ENCODE measurements at places on chromosomes 11 and 22. TPM values are rescaled to one million over a fixed set of nuclear protein-coding genes. Genes with fewer than 3 reads are reported as not detected.

Gene DENND6B
- total RNA-seq, result 4.5 TPM

Gene KCTD17
- total RNA-seq, result 35.3 TPM

Gene CDC42EP2
- 46.4 TPM for total RNA-seq

Gene PTPMT1
- 166 TPM for total RNA-seq

Gene PRODH
- total RNA-seq, result 1.9 TPM

Gene CRACR2B
- 18.3 TPM for total RNA-seq

Gene BTBD18
- total RNA-seq, result not detected

Gene APOBEC3B
- total RNA-seq, result 21.1 TPM

Gene CALCA
- total RNA-seq, result 6.0 TPM

DNA sequence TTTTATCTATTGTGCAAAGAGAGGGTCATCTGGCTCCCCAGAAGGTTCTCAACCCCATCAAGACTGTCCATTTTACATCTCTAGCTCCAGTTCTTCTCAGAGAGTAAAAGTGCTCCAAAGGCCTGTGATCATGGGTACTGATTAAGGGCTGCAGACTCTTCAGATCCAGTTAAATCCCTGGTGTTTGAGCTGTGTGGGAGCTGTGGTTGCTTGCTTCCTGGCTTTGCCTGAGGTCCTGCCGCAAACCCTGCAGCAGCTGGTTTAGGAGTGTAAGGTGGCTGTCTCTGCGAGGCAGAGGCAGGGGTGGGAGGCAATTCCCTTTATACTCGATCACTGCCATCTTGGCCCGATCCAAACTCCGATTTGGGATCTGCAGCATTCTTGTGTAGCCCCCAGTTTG, 1.2 kb downstream of the MRPL17 start:
- DNase-seq, result no peak

GRCh38 chr11:2092956-2093412, 46.2 kb downstream of the IGF2 start:
- peak; percentile 57 for DNase-seq

- DNase-seq, result no peak
Observed at GRCh38 chr11:80082406-80082805, 641.6 kb upstream of the TENM4 start.

DNA sequence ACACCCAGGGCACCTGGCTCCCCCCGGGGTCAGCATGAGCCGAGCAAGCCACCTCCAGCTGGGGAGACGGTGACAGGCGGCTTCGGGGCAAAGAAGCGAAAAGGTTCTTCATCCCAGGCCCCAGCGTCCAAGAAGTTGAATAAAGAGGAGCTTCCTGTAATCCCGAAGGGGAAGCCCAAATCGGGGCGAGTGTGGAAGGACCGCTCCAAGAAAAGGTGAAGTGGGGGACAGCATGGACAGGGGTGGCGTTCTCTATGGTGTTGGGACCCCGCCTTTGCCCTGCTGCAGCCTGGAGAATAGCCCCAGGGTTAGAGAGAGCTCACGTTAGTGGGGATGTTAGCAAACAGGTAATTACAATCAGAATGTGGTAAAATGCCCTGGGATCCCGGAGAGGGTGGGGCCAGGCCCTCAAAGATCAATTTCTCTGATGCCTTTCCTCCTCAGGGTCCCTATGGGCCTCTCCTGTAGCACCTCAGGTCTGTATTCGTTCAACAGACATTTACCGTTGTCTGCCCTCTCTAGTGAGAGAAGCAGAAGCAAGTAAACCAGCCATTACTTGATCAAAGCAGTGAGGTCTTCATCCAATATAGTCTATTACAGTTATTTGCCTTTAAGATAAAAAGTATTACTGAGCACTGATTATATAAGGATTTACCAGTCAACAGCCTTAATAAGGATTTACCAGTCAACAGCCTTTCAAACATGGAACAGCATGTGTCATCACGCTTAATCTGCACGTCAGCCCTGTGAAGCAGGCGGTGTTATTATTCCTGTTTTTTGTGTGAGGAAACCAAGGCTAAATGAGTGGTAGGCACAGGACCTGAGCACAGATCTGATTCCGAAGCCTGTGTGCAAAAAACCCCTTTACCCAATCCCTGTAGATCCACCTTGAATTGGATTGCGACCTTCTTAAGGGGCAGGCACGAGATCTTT, 1.0 kb downstream of the CCDC86 start:
- no peak for DNase-seq

- DNase-seq, result no peak
Observed at GRCh38 chr11:115598257-115598901, 94.2 kb upstream of the CADM1 start.

- DNase-seq, result no peak
Observed at GRCh38 chr11:32231909-32232493, 141.1 kb downstream of the RCN1 start.

DNA sequence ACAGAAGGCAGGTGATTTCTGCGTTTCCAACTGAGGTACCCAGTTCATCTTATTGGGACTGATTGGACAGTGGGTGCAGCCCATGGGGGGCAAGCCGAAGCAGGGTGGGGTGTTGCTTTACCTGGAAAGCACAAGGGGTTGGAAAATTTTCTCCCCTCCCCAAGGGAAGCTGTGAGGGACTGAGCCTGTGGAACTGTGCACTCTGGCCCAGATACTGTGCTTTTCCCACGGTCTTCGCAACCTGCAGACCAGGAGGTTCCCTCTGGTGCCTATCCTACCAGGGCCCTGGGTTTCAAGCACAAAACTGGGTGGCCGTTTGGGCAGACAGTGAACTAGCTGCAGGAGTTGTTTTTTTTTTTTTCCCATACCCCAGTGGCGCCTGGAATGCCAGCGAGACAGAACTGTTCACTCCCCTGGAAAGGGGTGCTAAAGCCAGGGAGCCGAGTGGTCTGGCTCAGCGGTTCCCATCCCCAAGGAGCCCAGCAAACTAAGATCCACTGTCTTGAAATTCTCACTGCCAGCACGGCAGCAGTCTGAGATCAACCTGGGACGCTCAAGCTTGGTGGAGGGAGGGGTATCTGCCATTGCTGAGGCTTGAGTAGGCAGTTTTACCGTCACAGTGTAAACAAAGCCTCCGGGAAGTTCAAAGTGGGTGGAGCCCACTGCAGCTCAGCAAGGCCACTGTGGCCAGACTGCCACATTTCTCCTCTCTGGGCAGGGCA, 97.2 kb downstream of the JRKL start:
- DNase-seq, result peak; percentile 52

DNA sequence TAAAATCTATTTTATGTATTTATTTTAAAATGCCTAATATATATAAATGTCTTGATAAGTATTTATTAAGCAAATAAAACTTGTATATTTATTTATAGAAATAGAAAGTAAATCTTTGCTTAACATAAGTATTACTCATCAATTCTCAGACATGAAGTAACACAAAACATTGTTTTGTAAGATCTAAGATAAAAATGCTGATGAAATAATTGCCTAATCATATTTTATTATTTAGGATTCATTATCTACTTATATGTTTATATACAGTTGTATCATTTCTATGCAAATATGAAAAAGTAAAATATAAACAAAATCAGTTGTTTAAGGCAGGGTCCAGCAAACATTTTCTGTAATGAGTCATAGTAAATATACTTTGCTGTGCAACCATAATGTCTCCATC, 507.8 kb upstream of the CNTN5 start:
- DNase-seq, result no peak

DNA sequence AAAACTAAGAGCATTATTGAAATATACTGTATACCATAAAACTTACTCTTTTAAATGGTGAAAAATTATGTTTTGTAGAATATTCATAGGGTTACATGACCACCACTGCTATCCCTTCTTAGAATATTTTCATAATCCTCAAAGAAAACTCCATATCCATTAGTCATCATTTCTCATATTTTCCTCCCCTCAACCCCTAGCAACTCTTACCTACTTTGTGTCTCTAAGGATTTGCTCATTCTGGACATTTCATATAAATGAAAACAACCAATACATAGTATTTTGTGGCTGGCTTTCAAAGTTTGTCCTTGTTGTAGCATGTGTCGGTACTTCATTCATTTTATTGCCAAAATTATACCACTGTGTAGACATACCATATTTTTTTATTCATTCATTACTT, 863.8 kb downstream of the KCNA4 start:
- no peak for DNase-seq

- DNase-seq, result no peak
Observed at GRCh38 chr11:69554849-69555248, 73.4 kb downstream of the LINC01488 start.

DNA sequence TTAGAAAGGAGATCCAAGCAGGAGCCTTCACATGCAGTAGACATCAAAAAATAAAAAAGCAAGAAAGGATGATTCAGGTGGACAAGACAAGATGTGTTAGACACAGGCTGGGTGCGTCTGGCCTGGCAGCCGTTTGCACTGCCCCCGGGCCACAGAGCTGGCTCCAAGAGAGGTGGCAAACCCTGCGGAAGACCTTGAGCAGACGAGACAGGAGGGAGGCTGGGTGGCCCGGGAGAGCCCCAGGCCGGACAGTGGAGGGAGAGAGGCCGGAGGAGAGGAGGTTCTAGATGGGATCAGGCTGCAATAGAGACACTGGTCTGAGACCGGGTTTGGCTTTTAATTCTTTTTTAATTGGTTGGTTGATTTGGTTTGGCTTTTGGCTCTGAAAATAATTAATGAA, 69.6 kb upstream of the TTLL12 start:
- DNase-seq, result no peak

GRCh38 chr11:103929170-103929903, 107.1 kb upstream of the DDI1 start:
- DNase-seq, result no peak

DNA sequence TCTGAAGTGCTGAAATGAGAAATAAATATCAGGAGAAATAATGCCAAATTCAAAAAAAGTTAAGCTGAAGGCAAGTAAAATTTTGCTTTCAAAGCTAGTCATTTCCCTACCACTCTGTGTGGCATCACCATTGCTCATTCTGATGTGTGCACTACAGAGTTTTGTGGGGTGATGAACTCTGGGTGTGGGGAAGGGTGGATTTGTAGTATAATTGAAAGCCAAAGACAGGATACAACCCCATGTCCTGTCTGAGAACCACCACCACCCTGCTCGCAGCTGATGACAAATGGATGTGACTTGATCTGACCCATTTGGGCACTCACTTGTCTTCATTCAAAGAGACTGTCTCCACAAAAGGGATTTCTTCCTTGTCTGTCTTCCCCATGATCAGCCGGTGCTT, 19.3 kb upstream of the TMEM9B start:
- no peak for DNase-seq

GRCh38 chr11:116225236-116225635, 547.6 kb downstream of the BUD13 start:
- no peak for DNase-seq

DNA sequence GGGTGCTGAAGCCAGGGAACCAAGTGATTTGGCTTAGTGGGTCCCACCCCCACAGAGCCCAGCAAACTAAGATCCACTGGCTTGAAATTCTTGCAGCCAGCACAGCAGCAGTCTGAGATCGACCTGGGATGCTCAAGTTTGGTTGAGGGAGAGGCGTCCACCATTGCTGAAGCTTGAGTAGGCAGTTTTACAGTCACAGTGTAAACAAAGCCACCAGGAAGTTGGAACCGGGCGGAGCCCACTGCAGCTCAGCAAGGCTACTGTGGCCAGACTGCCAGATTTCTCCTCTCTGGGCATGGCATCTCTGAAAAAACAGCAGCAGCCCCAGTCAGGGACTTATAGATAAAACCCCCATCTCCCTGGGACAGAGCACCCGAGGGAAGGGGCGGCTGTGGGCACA, 424.1 kb upstream of the TENM4 start:
- DNase-seq, result no peak

DNA sequence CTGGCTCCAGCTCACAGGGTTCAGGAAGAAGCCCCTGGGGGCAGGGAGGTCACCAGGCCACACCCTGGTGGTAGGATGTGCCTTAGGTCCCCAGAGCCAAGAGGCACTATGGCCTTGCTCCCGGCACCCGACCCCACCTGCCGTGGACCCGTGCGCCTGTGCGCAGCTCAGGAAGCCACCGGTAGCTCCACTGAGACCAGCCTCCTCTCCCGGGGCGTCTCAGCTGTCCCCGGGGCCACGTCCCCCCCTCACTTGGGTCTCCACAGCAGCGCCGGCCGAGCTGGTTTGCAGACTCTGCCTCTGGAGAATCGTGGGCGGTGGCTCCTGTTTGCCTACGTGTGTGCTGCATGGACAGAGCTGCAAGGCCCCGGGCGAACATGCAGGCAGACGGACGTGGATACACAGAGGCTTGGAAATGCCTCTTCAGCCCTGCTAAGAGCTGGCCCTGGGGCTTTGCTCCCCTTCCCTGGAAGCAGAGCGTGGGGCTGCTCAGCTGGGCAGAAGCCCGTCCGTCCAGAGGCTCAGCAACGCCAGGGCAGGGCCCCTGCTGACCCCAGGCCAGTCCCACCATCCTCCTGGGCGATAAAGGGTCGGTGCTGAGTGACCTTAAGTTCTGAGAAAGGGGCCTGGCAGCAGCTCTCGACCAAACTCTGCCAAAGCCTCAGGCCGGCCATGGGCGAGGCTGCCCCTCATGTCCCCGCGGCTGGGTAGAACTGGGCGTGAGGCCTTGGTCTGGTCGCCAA, 15.3 kb upstream of the MUC5B start:
- no peak for DNase-seq

DNA sequence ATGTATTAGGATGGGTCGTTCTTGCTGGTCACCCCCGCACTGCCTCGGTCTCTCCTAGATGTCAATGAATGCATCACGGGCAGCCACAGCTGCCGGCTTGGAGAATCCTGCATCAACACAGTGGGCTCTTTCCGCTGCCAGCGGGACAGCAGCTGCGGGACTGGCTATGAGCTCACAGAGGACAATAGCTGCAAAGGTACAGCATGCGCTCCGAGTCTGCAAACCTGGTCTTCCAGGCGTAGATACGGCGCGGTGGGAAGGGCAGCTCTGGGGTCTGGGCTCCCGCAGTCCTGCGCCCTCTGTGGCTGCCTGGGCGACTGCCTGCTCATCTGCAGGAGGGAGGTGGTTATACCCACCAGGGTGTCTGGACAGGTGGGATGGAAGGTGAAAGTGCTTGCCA, 31.0 kb downstream of the FBLN1 start:
- no peak for DNase-seq

GRCh38 chr11:107669893-107670601, 41.8 kb downstream of the SLN start:
- DNase-seq, result no peak

DNA sequence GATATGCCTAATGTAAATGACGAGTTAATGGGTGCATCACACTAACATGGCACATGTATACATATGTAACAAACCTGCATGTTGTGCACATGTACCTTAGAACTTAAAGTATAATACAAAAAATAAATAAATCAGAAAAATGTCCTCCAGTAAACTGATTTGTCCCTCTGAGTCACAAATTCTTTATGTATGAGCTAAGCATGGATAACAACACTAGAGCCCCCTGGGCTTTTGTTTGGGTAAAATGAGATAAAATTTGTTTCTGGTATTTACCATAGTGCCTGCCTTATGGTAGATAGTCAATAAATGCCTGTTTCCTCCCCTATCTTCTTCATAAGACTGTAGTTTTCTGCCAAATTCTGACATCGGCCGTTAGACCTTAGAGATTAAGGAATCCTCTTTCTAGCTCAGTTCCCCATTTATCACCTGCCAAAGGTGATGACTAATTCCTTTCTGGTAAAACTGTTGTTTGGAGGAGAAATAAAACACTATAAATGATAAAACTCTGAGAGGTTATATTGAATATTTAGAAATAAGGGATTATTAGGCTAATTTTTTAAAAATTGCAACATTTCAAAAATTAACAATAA, 43.6 kb upstream of the LUZP2 start:
- no peak for DNase-seq

GRCh38 chr11:20594274-20595061, 4.9 kb upstream of the SLC6A5 start:
- DNase-seq, result no peak

- peak; percentile 19 for DNase-seq
Observed at GRCh38 chr11:34495724-34496377, 17.7 kb downstream of the ELF5 start.
